ENCODE measurements at places on chromosomes 12 and 14.

- no peak for DNase-seq
Measured at GRCh38 chr12:55700255-55701018, 7.3 kb downstream of the ITGA7 start.

GRCh38 chr14:99937475-99938244 is 127.6 kb upstream of the EVL start:
- DNase-seq: no peak

GRCh38 chr12:94712815-94713515 is 62.6 kb upstream of the TMCC3 start:
- DNase-seq: no peak

DNA sequence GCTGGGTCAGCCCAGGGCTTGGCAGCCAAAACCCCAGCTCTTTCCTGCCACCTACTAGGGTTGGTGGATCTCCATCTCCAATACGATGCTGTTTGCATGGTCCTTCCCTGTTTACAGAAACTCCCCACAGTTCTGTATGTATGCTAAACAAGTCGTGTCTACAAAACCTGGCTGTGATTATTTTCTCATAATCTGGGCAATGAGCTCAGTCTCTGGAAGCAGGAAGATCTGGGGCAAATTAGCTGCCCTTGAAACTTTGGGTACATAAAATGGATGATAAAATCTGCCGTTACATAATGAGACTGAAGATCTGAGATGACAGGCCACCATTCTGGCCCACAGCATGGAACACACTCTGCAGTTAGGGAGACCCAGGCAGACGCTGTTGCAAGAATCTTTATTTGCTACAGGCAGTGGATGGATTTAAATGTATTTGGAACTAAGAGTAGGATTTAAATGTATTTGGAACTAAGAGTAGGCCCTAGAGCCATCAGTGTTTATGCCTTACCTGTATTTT is 31.7 kb downstream of the ACADS start:
- DNase-seq: no peak

DNA sequence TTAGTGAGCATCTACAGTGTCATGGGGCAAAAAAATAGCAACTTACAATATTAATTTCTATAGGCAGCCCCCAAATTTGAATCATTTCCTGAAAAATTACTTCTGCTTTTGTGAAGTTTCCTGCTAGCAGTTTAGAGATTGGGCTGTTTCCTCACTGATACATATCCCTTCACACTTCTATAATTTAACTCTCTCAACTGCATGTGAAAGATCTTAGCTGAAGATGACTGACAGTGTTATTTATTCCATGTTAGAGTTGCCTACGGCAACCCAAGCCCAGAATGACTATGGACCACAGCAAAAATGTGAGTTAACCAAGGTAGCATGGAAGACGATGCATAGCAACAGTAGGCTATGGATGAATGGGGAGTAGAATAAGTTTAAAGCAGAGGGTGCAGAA is at the start of gene KLRG1:
Gene KLRG1, plus strand, starts transcription at position 134 of the 400 bp plus-strand sequence. Its CDS starts 90 bp downstream, at position 224.
- DNase-seq: no peak

DNA sequence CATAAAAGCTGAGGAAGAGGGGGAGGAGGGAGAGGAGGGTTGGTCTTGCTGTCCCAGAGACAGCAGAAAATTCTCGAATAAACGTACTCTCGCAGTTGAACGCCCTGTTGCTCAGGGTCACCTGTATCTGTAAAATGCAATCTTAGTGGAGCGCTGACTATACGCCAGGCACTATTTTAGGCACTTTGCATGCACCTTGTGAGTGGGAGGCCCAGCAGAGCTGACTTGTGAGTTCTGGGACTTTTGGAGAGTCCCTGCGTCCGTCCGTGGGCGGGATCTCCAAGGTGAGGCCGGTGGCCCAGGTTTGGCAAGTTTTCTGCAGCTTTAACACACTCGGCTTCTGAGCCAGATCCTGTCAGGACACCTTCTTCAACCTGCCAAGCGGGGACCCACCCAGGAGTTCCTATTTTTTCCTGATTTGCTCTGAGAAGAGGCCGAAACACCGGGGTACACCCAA is 32.5 kb upstream of the PLEKHG6 start:
- DNase-seq: no peak

GRCh38 chr12:100156731-100157426 is 14.2 kb upstream of the BLTP3B start:
- no peak for DNase-seq

Data from CD4-positive, alpha-beta T cell treated with Interleukin-6 at 100 ng/mL for 8 hours (primary cell).